ENCODE measurements at places on chromosomes 7 and 10.

DNA sequence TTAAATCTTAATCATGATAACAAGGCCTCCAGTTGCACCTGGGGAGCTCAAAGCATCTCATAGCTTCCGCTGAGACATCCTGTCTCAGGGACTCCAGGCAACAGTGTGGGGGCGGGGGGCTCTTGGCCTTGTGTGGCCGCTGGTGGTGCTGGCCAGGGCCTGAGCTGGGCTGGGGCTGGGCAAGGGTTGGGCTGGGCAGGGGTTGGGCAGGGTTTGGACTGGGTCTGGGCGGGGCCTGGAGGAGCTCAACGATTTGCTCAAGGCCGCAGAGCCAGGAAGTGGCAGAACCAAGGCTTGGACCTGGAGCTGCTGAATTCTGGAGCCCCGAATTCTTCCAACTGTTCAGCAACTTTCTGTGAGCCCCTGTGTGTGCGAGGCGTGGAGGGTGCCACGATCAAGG, 37.9 kb upstream of the PSMG3 start:
- no peak for DNase-seq

DNA sequence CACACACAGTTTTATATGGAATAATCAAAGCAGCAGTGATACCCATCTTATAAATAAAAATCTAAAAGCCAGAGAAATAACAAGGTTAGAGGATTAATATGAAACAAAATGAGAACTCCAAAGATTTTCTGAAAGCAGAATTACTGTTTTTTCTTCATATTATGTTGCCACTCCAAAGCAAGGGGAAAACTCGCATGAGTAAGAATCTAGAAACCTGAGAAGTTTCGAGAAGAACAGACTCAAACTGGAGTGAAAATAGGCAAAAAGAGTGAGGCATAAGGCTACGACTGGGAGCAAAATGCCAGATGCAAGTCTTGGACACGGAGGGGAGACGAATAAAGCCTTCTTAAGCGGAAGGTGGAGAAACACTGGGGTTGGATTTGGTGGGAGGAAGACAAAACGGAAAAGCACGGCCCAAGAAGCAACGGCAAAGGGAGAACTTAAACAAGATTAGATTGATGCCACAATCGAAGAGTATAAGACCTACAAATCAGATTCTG, 923 bp downstream of the TNPO3 start:
- no peak for DNase-seq

DNA sequence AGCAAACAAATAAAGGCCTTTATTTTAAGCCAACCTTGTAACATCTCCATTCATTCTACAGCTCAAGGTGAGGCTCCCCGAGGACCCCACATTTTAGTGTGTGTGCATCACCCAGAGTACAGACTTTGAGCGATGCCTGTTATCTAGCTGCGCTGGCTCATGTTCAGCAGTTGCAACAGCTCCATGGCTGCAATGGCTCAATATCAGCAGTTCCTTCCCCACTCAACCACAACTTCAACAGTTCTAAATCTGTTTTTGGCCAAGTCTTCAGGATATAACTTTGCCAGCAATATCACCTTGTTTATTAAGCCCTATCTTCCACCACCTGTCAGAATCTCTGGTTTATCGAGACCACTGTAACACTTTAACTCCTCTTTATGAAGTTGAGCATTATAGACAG, 95.8 kb downstream of the WNT2 start:
- no peak for DNase-seq

DNA sequence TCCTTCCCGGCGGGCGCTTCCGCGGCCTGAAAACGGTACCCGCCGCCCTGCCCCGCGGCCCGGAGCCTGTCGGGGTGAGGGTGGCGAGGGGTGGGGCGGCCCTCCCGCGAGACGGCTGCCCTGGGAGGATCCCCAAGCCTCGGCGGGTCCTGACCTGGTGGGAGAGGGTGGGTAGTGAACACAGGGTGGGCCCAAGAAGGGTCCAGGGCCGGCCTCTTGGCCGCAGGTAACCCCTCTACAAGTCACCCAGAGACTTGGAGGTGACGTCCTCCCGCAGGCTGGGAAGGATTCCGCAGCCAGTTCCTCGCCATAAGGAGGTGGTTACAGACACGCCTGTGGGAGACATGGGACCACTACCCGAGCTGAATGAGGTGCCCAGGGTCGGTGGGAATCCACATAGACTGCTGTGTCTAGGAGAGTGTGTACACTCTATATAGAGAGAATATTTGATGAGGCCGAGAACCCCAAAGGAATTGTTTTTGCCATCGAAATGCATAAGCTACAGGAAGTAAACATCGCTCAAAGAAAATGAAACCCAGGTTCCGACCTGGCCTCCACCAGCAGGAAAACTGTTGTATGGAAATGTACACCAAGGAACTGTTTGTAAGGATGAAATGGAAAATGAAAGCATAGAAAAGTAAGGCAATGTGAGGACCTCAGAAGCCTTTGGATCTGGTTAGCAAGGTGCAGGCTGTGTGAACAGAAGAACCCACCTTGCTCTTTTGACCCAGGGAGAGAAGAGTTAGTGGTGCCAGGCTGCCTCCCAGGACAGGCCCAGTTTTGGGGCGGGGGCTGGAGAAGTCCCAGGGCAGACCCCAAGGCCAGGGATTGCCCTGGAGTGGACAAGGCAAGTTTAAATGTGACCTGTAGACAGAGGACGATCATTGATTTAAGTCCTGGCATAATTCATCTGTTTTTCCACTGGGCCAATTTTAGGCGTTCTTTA, 659 bp downstream of the OPTN start:
- no peak for DNase-seq

- no peak for DNase-seq
Measured at GRCh38 chr10:87916515-87916914, 53.1 kb downstream of the PTEN start.

DNA sequence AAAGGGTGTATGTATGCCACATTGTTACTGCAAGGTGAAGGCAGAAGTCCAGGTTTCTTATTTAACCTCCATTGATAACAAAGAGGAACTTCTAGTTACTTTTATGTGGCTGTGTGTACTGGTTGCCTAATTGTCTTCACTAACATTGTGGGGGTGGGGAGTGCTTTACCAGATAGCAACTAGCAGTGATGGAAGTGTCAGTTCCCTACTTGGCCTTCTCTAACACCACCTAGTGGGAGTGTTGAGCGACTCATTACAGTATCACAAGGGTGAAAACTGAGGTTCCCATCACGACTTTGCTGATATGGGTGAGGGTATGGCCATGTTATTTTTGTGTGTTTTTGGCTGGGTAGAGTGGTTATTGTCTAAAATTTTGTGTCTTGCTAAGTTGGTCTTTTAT, 274.4 kb downstream of the THSD7A start:
- no peak for DNase-seq

GRCh38 chr7:98685541-98685940, 68.5 kb downstream of the NPTX2 start:
- DNase-seq = no peak

- no peak for DNase-seq
Measured at GRCh38 chr10:125010362-125010761, 68.4 kb downstream of the ZRANB1 start.

DNA sequence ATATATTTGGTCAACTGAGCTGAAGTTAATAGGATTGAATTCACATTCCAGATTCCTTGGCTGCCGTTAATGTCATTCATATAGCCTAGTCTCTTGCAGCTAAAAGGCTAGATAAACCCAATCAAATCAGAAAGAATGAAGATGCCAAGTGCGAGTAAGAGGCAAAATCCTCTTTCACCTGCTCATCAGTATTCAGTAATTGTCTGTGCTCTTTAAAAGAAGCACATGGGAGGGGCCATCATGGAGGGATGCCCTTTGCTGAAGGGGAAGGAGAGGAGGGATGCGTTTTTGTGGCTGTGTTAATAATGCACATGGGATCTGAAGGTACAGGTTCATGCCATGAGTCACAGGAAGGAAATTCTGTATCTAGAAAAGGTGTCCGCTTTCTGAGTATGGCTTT, 232.2 kb downstream of the TMEM178B start:
- no peak for DNase-seq

GRCh38 chr7:132118641-132119040, 457.6 kb downstream of the PLXNA4 start:
- DNase-seq = no peak

GRCh38 chr10:60564475-60564874, 174.8 kb upstream of the ANK3 start:
- no peak for DNase-seq

GRCh38 chr10:70774810-70775678, 10.1 kb downstream of the TBATA start:
- no peak for DNase-seq

DNA sequence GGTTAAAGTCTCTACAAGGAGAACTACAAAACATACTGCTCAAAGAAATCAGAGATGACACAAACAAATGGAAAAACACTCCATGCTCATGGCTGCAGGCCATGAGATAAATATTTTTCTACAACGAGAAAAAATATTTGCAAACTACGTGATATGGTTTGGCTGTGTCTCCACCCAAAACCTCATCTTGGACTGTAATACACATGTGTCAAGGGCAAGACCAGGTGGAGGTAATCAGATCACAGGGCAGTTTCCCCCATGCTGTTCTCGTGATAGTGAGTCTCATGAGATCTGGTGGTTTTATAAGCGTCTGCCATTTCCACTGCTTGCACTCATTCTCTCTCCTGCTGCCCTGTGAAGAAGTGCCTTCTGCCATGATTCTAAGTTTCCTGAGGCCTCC, 57.8 kb downstream of the COA1 start:
- DNase-seq = no peak

DNA sequence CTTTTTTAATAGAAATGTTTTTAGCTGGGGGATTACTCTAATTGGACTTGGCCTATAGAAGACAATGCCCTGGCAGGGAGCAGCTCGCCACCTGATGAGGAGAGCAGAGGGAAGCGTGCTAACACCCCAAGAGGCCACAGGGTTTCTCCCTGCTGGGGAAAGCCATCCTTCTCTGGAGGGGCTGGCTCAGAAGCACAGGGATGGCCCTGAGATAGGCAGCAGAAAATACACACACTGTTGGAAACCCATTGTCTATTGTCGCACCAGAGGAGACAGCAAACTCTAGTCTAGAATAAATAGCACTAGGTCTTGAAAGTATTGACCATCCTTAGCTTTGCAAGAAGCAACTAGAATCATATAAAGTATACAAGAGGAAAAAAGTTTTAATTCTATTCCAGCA, 5.4 kb downstream of the COBL start:
- no peak for DNase-seq

All from stimulated activated CD8-positive, alpha-beta memory T cell treated with anti-CD3 and anti-CD28 coated beads, Interleukin-7, amount 100 ng/mL, for 1 hour (primary cell).